ENCODE measurements at places on chromosomes 2 and 18. TPM values are rescaled to one million over a fixed set of nuclear protein-coding genes. Genes with fewer than 3 reads are reported as not detected.

GRCh38 chr2:202378662-202379358, 2.7 kb downstream of the BMPR2 start:
- no peak for DNase-seq

The DLX2 gene
- polyA plus RNA-seq = not detected

The NETO1 gene
- polyA plus RNA-seq = not detected

DNA sequence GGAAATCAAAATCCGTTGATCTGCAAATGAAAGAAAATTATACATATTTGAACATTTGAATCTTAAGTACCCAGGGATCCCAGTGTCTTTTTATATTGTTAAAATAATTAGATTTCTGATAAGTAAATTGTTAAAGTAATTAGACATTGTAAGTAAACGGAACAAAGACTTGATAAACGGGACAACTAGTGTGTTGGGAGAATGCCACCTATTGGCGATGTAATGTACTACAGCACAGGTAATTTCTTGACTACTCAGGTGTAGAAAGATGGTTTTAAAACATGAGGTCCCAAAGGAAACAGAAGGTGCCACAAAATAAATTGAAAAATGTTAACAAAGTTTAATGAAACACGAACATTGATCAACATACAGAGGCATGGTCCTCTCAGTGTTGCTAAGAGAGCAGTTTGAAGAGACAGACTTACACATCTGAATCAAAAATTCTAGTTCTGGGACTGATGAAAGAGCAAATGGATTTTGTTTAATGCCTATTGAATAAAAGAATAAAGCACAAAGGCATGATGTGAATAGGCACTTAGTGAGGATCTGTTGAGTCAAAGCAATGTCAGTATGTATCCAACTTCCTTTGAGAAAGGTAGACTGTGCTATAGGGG, 103.4 kb upstream of the RASGRP3 start:
- DNase-seq = no peak

DNA sequence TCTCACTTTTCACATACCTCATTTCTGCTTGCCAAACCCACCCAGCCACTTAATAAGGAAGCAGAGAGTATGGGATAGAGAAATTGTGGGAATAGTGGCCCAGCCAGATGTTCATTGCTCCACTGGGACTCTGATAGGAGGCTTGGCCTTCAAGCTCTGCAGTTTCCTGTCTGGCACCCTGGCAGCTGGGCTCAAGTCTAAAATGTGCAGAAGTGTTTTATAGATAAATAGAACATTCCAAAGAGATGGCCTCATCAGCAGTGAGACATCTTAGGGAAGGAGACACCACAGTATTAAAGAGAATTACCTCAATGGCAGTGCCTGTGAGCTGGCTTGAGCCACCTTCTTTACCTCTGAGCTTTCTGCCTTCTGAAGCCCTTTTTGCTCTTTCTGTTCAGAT, 24.7 kb downstream of the COPS7B start:
- no peak for DNase-seq

GRCh38 chr2:49616800-49617199, 462.5 kb upstream of the FSHR start:
- DNase-seq = peak; percentile 23

- no peak for DNase-seq
These were observed 11.9 kb downstream of the IL1R2 start for GRCh38 chr2:102003696-102004095.

All from hindlimb muscle (tissue), 1 donor.